Progenitor cell of endocrine pancreas (in vitro differentiated cells): ENCODE measurements at places on chromosomes 6 and 20. TPM values are rescaled to one million over a fixed set of nuclear protein-coding genes. Genes with fewer than 3 reads are reported as not detected.

GRCh38 chr6:166343150-166343487 is 774 bp upstream of the SFT2D1 start:
- H3K27ac ChIP-seq = peak overlapping the region; percentile 89
- no peaks in the 10 kb centered on the region for H3K36me3 ChIP-seq
- peaks cover 15% of the 10 kb centered on the region for H3K27me3 ChIP-seq
- H3K4me1 ChIP-seq = peaks cover 7% of the 10 kb centered on the region

GRCh38 chr20:3227936-3228749 is 10.8 kb downstream of the SLC4A11 start:
- no peak for DNase-seq
- no peaks in the 10 kb centered on the region for H3K27me3 ChIP-seq
- no peaks in the 10 kb centered on the region for H3K4me1 ChIP-seq

DNA sequence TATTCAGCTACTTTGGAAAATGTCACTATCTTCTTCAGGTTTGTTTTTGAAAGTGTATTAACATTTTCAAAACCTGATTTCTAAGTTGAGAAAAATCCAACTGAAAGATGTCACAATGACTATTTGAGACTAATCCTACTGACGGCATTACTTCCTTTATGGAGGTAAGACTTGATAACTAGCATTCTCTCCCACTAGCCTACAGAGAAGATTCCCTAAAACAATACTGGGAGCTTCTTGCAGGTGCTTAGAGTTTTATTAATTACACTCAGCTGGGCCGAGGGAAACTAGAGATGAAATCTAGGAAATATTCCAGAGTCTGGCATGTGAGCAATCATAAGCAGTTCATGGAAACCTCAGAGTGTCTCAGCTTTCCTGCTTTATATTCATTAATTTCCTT is 114.0 kb downstream of the LCA5 start:
- no peak for DNase-seq
- H3K27me3 ChIP-seq = no peaks in the 10 kb centered on the region
- peaks cover 20% of the 10 kb centered on the region for H3K4me1 ChIP-seq
- no peak overlapping the region for H3K4me3 ChIP-seq
- no peak overlapping the region for H3K27ac ChIP-seq

GRCh38 chr6:81854474-81854873 is 102.0 kb upstream of the TENT5A start:
- peaks cover 10% of the 10 kb centered on the region for H3K4me1 ChIP-seq
- H3K27me3 ChIP-seq = no peaks in the 10 kb centered on the region
- H3K4me3 ChIP-seq = no peak overlapping the region
- H3K36me3 ChIP-seq = no peaks in the 10 kb centered on the region
- no peak overlapping the region for H3K27ac ChIP-seq
- no peak for DNase-seq

DNA sequence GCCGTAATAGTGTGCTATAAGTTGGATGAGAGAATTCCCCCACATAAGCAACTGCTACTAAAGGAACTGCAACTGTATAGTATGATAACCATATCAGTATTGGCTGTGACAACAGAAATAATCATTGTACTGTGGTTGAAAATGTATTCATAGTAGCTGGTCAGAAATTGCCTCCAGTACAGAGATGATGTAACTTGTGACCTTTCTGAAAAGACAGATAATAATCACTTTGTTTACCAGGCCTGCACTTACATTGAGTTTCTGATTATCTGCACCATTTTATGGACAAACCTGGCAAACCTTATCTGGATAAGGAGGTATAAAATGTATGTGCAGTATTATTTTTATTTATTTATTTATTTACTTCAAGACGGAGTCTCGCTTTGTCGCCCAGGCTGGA is 19.0 kb downstream of the CFAP206 start:
- no peak overlapping the region for H3K27ac ChIP-seq
- peaks cover 22% of the 10 kb centered on the region for H3K27me3 ChIP-seq
- H3K4me1 ChIP-seq = no peaks in the 10 kb centered on the region
- H3K4me3 ChIP-seq = no peak overlapping the region
- no peaks in the 10 kb centered on the region for H3K36me3 ChIP-seq

DNA sequence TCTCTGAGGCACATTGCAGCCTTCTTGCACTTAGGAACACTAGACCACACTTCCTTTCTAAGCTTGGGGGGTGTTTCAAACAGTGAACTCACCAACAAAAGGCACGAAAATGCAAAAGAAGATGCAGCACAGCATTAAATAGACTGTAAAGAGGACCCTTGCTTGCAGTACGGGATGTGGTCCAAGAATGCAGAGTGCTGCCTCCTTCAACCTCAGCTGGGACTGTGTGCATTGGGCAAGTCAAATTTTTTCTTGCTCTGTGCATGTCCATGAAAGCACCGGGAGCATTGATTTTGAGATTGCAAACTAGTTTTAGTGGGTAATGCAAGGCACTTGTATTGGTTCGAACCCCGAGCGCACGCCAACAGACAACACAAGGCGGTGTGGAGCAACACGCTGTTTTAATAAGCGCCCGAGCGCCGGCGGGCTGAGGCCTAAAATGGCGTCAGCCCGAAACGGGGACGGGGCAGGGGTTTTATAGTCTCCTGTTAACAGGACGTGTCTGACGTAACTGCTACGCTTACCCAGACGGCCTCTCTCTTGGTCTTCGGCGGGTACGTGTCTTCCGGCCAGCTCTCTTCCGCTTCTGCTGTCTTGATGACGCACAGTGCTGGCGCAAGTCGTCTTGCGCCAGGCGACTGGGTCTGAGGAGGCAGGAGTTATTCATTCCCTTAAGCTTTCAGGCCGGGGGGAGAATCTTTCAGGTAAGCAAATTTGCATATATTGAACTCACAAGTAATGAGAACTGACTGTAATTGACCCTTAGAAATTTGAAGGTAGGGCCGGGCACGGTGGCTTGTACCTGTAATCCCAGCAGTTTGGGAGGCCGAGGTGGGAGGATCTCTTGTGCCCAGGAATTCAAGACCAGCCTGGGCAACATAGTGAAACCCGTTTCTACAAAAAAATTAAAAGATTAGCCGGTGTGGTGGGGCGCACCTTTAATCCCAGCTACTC is 18.7 kb upstream of the ZFP64 start:
- H3K36me3 ChIP-seq = no peaks in the 10 kb centered on the region
- no peaks in the 10 kb centered on the region for H3K4me1 ChIP-seq
- H3K27ac ChIP-seq = no peak overlapping the region
- H3K4me3 ChIP-seq = no peak overlapping the region
- H3K27me3 ChIP-seq = peaks cover 9% of the 10 kb centered on the region

DNA sequence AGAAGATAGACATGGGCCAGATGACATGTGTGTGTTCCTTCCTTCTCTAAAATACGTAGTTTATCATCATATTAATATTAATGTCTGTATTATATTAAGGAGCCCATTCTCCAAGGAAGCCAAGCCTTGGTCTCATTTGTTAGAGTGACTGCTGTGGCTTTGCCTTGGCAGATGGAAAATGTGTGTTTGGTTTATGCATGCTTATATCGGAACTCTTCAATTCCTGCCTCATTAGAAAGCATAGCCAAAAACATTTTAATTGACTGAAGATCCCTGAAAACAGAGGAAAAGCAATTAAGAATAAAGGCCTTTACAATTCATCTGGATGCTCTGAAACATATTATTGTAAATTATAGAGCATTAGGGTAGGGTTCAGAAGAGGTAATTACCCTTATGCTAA is 106.4 kb downstream of the COL9A1 start:
- DNase-seq = no peak
- no peak overlapping the region for H3K27ac ChIP-seq
- no peaks in the 10 kb centered on the region for H3K36me3 ChIP-seq
- H3K4me3 ChIP-seq = no peak overlapping the region

GRCh38 chr6:75483136-75483952 is 10.3 kb downstream of the FILIP1 start:
- no peak overlapping the region for H3K27ac ChIP-seq
- no peak for DNase-seq
- peaks cover 1% of the 10 kb centered on the region for H3K4me1 ChIP-seq
- no peaks in the 10 kb centered on the region for H3K27me3 ChIP-seq

GRCh38 chr6:73339340-73339739 is 14.7 kb downstream of the DPPA5 start:
- no peak overlapping the region for H3K4me3 ChIP-seq
- no peaks in the 10 kb centered on the region for H3K4me1 ChIP-seq
- H3K27me3 ChIP-seq = no peaks in the 10 kb centered on the region
- H3K36me3 ChIP-seq = no peaks in the 10 kb centered on the region
- no peak overlapping the region for H3K27ac ChIP-seq

DNA sequence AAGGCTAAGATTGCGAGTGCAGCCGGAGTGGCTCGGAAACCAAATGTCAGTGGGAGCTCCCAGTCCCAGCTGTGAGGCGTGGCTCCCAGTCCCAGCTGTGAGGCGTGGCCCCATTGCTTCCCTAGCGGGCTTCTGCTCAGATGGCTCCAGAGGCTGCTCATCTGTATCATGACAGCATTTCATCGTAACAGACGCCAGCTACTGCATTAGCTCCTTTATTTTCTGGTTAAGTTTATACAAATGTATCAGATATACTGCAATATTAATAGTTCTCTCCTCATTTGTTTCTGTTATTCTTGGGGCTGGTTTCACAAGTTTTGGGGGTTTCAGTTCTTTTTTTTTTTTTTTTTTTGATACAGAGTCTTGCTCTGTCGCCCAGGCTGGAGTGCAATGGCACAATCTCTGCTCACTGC is 34.7 kb upstream of the TBXT start:
- H3K27me3 ChIP-seq = peaks cover 19% of the 10 kb centered on the region
- no peak overlapping the region for H3K27ac ChIP-seq
- no peak for DNase-seq
- no peak overlapping the region for H3K4me3 ChIP-seq
- no peaks in the 10 kb centered on the region for H3K36me3 ChIP-seq

DNA sequence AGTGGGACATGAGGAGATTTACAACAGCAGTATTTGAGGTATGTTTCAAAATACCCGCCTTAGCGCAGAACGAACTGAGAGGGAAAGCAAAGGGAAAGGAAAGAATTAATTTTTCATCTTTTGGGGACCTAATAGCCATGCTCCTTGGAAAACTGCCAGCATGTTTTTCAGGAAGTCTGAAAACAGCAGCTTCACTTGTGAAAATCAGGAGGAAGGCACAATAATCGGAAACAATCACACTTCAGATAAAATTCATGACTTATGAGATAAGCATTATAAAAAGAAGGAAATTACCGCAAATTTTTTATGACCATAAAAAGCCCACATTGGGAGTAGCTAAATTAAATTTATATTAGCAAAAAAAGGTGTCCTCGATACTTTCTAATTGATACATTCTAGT is 541.1 kb downstream of the HAO1 start:
- no peaks in the 10 kb centered on the region for H3K27me3 ChIP-seq
- no peaks in the 10 kb centered on the region for H3K4me1 ChIP-seq
- H3K4me3 ChIP-seq = no peak overlapping the region
- H3K36me3 ChIP-seq = no peaks in the 10 kb centered on the region
- H3K27ac ChIP-seq = no peak overlapping the region

- DNase-seq = no peak
- no peak overlapping the region for H3K4me3 ChIP-seq
- no peaks in the 10 kb centered on the region for H3K27me3 ChIP-seq
- H3K27ac ChIP-seq = no peak overlapping the region
- peaks cover 10% of the 10 kb centered on the region for H3K4me1 ChIP-seq
These were observed 17.2 kb upstream of the DST start for GRCh38 chr6:56659721-56660380.

DNA sequence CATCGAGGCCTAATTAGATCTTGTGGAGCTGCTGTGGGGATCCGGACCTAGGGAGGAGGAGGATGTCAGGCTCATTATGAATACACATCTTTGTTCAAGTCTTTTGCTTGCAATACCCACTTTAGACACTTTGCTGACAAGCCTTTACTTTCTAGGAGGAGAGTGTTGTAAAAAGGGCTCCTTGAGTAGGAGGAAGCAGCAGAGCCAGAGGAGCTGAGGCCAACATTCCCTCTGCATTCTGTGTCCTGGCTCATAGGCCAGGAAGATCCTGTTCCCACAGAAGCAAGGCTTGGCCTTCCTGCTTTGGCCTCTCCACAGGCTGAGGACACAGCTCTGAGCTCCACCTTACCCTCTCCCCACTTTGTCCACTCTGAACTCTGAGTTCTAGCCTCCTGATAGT is 67.1 kb downstream of the TPD52L1 start:
- no peak for DNase-seq
- no peak overlapping the region for H3K4me3 ChIP-seq
- no peak overlapping the region for H3K27ac ChIP-seq
- no peaks in the 10 kb centered on the region for H3K36me3 ChIP-seq
- no peaks in the 10 kb centered on the region for H3K27me3 ChIP-seq

DNA sequence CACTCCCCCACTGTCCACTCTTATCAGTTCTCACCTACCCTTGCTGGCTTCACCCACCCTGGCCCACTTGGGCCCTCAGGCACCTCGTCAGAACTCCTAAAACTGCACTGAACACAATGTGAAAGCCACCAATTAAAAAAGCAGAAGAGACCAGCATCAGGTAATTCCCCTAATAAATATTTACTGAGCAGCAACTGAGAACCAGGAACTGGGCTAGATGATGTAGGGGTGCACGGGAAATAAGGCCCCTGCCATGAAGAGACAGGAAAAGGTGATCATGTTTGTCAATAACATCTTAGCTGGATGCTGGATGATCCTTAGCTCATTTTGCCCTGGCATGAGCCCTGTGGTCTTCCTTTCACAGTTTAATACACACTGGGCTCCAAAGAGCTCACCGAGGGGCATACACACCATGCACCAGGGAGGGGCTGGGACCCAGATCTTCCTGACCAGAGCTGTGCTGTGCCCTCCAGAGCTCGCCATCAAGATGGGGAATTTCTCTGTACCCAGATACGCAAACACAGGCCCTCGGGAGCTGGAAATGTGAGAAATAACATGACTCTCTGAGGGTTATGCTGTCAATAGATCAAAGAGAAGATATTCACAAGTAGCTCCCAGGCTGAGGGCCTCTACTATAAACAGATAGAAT is 113.6 kb upstream of the SLC22A16 start:
- H3K27me3 ChIP-seq = no peaks in the 10 kb centered on the region
- no peaks in the 10 kb centered on the region for H3K36me3 ChIP-seq

GRCh38 chr6:28618898-28619555 is 93.3 kb downstream of the GPX5 start:
- peaks cover 3% of the 10 kb centered on the region for H3K36me3 ChIP-seq
- H3K4me1 ChIP-seq = peaks cover 18% of the 10 kb centered on the region
- H3K4me3 ChIP-seq = peak overlapping the region; percentile 16
- no peaks in the 10 kb centered on the region for H3K27me3 ChIP-seq
- H3K27ac ChIP-seq = peak overlapping the region; percentile 84

The NPBWR2 gene
- not detected in 2 replicates for total RNA-seq

The SLC22A2 gene
- total RNA-seq = not detected in 2 replicates

The CAPN11 gene
- total RNA-seq = not detected in 2 replicates

The UNC93A gene
- total RNA-seq = 8.1 and 12.8 TPM in 2 replicates

The TCF15 gene
- not detected in 2 replicates for total RNA-seq

The BCAS1 gene
- total RNA-seq = 0.81 and 1.00 TPM in 2 replicates

The ZMYND8 gene
- 100 and 102 TPM in 2 replicates for total RNA-seq

The BANF2 gene
- not detected in 2 replicates for total RNA-seq
